Uterus (tissue), 4 donors: ENCODE measurements at places on chromosomes 2 and 18. TPM values are rescaled to one million over a fixed set of nuclear protein-coding genes. Genes with fewer than 3 reads are reported as not detected.

CFC1 gene
- total RNA-seq: not detected

PKDCC gene
- 36.9 TPM for total RNA-seq

RASGRP3 gene
- total RNA-seq: 12.0 TPM

GRCh38 chr2:7034303-7034702, 117.1 kb downstream of the RNF144A start:
- H3K27ac ChIP-seq: peak overlapping the region; percentile 2
- DNase-seq: no peak
- H3K4me3 ChIP-seq: no peak overlapping the region
- H3K4me1 ChIP-seq: no peaks in the 10 kb centered on the region

DNA sequence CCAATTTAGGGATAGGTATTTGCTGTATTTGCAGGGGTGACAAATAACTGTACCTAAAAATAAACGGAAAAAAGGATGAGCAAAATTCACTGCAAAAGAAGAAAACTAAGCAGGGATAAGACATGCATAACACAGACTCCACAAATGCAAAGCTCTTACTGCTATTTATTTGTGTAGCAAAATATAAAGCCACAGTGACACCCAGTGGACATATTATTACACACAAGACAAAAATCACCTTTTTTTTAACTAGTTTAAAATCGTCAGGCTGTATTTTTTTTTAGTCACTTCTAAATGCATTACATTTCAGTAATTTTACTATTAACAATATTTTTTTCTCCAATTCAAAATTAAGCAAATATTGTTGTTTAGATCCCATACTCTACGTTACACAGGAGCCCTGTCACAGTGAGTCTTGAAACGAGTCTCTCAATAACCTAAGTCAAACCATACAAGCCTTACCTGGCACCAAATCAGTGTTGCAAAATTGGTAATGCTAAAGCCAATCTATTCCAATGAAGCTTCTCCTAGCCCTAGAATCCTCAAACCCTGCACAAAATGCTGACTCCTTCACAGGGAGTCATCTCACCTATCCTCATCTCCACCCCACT, 23.7 kb downstream of the METTL4 start:
- DNase-seq: no peak
- H3K4me1 ChIP-seq: no peaks in the 10 kb centered on the region
- no peaks in the 10 kb centered on the region for H3K36me3 ChIP-seq
- H3K4me3 ChIP-seq: no peak overlapping the region
- no peaks in the 10 kb centered on the region for H3K27me3 ChIP-seq
